ACHN (cell line): ENCODE measurements at places on chromosomes 11 and 22.

DNA sequence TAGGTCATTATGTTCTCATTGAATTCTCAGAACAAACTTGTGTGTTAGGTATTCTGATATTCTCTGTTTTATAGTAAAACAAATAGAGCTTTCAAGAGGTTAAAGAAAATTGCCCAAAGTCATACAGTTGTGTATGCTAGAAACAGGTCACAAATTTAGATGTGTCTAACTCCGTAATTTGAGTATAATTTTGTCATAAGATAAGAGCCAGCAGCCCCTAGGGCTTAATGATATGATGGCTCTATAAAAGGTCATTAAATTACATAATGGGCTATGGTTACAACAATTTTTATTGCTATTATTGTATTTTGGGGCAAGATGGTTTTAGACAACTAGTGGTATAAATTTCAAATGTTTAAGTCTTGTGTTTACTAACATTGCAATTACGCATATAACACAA is 701.9 kb downstream of the LUZP2 start:
- no peak for DNase-seq

DNA sequence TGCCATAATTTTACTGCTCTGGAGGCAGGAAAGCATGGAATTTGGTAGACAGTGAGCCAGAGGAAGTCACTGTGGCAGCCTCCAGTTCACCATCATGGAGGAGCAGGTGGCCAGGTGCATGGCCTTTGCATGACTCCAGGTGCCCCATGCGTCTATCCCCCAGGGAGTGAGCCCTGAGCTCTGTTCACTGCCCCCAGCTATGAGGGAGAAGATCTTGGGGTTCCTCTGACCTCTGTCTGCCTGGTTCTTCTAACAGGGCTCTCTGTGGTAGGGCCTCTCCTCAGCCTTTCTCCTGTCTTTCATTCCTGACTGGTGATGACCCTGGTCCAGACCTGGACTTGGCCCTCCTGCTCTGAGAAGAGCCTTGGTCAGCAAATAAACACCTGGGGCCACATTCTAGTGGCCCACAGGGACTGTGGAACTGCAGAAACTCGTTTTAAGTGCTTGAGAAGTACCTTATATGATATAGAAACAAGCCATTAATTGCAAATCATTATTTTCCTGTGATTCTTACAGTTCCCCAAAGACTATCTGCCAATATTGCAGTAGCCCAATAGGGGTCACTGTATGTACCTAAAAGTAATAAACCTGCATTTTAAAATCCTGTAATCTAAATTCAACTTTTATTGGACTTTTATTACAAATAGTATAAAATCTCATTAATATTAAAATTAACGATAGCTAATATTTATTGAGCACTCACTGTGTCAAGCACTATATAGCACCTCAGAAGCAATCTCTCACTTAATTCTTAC is 120.0 kb upstream of the SYT13 start:
- peak; percentile 13 for DNase-seq

- DNase-seq, result no peak
These were observed 68.9 kb downstream of the C11orf58 start for GRCh38 chr11:16807306-16807705.

- no peak for DNase-seq
These were observed 619.1 kb downstream of the METTL15 start for GRCh38 chr11:28727254-28727653.

DNA sequence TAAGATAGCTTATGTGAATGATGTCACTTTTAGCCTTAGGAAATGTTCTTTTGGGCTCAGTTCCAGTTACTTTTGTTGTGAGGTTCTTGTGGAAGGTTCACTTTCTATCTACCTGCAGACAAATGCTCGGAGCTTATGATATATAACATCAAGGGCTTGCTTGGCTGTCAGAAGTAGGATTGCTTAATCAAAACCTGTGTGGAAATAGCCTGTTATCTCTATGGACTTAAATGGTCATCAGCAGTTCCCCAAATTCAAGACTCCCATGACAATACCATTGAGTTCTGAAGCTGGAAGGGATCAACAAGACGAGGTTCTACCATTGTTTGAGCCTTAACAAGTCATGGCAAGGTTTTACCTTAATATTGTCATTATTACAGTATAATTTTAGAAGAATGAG is 43.8 kb downstream of the FLI1 start:
- no peak for DNase-seq

- DNase-seq, result no peak
These were observed 84.9 kb upstream of the PRR5 start for GRCh38 chr22:44616882-44617655.
